ENCODE measurements at places on chromosomes 5 and 9. TPM values are rescaled to one million over a fixed set of nuclear protein-coding genes. Genes with fewer than 3 reads are reported as not detected.
A peak's percentile ranks its signal among the peaks of the same experiment; 100 is the strongest.

The TEX10 gene
- 17.0 TPM for total RNA-seq

The ITK gene
- total RNA-seq = 43.8 TPM

The SMARCA2 gene
- total RNA-seq = 200 TPM

DNA sequence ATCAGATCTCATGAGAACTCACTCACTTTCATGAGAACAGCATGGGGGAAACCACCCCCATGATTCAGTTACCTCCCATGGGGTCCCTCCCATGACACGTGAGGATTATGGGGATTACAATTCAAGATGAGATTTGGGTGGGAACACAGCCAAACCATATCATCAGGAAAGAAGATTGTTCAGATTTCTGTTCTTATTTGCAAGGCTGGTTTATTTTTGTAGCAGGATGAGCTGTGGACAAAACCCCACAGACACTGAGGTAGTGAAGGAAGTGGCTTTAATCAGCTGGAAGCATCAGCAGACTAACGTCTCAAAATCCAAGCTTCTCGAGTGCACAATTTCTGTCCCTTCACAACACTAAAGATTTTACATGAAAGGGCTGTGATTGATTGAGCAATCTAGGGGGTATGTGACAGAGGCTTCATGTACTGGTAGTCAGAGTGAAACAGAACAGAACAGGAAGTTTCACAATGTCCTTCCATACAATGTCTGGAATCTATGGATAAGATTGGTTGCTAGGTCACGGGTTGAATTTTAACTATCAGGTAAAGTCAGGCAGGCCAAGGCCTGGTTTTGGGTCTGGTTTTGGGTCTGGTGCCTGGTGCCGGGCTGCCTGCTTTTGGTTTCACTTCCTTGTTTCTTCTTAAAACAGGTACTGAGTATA, 91.3 kb upstream of the ZNF366 start:
- H3K27ac ChIP-seq = peak overlapping the region; percentile 58
- peak; percentile 79 for DNase-seq
- H3K4me1 ChIP-seq = no peaks in the 10 kb centered on the region
- no peak overlapping the region for H3K4me3 ChIP-seq
- no peaks in the 10 kb centered on the region for H3K36me3 ChIP-seq

DNA sequence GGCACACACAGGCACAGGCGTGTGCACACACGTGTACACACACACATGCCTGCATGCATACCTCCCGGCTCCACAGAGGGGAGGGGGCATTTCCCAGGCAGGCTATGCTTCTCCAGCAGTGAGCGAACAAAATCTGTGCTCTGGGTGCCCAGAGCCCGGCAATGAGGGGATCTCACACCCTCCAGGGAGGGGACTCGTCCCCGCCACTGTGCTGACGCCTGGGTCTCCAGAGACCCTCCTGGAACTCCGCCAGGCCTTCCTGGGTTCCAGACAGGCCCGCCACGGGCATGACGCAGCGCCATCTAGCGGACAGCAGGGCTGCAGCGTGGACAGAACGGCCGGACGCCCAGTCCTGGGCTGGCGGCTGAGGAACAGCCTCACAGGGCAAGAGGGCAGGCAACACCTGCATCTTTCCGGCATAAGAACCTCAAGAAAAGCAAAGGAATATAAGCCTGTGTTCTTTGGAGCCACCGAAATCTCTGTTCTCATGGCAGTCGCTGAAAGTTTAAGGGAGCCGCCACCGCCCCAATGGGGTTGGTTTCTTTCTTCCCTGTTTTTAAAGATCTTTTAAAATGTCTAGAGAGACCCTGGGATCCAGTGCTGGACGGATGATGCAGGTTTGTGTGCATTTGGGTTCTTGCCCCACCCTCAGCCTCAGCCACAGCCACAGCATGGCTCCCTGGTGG, 135.6 kb upstream of the PPP1R26 start:
- H3K36me3 ChIP-seq = no peaks in the 10 kb centered on the region
- H3K27ac ChIP-seq = no peak overlapping the region
- H3K27me3 ChIP-seq = peaks cover 31% of the 10 kb centered on the region
- no peaks in the 10 kb centered on the region for H3K4me1 ChIP-seq
- DNase-seq = peak; percentile 84

- H3K27ac ChIP-seq = no peak overlapping the region
- H3K36me3 ChIP-seq = no peaks in the 10 kb centered on the region
- DNase-seq = no peak
- no peaks in the 10 kb centered on the region for H3K4me1 ChIP-seq
- no peak overlapping the region for H3K4me3 ChIP-seq
These were observed 69.2 kb downstream of the SPATA31D1 start for GRCh38 chr9:82057805-82058204.

- DNase-seq = no peak
- H3K27me3 ChIP-seq = no peaks in the 10 kb centered on the region
- no peak overlapping the region for H3K4me3 ChIP-seq
- peaks cover 56% of the 10 kb centered on the region for H3K36me3 ChIP-seq
These were observed 50.8 kb downstream of the AMBP start for GRCh38 chr9:114027159-114027862.

- H3K27ac ChIP-seq = no peak overlapping the region
- DNase-seq = no peak
- H3K36me3 ChIP-seq = no peaks in the 10 kb centered on the region
- no peaks in the 10 kb centered on the region for H3K27me3 ChIP-seq
- H3K4me3 ChIP-seq = no peak overlapping the region
- peaks cover 11% of the 10 kb centered on the region for H3K4me1 ChIP-seq
These were observed 27.1 kb upstream of the BASP1 start for GRCh38 chr5:17190242-17190778.

DNA sequence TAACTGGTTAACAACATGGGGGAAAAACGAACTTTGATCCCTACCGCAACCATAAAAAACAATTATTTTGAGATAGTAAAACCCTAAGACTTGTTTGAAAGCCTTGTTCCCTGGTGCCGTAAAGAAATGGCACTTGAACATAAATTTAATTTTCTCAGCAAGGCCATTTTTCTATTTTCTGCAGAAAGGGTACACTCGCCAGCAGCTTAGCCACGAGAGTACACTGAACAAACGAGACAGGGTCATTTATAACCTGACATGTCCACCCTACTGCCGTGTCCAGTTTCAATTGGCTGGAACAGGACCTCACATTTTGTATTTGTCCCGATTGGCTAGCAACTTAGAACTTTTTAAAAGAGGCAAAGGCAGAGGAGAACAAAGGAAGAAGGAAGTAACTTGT, 26.8 kb downstream of the FBXW11 start:
- H3K27ac ChIP-seq = no peak overlapping the region
- no peaks in the 10 kb centered on the region for H3K36me3 ChIP-seq
- H3K4me1 ChIP-seq = peaks cover 7% of the 10 kb centered on the region
- H3K4me3 ChIP-seq = no peak overlapping the region
- H3K27me3 ChIP-seq = no peaks in the 10 kb centered on the region
